ENCODE measurements at places on chromosomes 7 and 10.

GRCh38 chr7:100683659-100684533, 10.2 kb downstream of the GIGYF1 start:
- no peak for DNase-seq

- no peak for DNase-seq
Observed at GRCh38 chr7:753190-753589, 26.1 kb upstream of the PRKAR1B start.

DNA sequence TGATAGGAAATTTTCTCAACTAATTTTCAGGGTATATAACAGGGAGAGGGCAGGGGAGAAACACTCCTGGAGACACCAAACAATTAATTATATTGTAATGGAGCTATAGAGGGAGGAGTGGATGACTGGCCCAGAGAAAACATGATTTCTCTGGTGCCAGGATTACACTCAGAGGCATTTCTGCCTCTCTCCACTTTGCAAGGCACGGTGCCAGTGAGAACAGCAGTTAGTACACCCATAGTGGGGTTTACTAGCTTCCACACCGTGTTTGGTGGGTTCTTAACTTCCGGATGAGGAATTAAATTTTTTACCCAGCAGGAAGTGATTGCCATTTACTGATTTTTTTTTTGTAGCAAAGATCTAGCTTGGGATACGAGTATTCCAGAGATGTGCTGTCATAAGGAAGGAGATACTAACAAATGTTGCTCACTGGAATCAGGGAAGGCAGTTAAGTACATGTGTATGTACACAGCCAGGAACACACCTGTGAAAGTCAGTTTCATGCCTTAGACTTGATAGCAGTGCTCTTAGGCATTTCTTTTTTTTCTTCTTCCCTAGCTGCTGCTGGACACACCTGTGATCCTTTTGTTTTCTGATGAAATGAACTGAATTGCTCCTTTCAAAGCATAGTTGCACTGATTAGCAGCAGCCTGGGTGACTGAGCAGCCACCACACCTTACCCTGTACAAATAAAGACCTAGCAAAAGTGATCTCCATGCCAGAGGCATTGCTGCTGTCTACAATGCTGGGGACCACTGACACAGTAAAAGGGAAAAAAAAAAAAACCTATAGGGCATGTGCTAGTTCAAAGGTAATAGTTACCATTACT, 58.1 kb downstream of the POLL start:
- no peak for DNase-seq

- DNase-seq = no peak
Observed at GRCh38 chr7:150463461-150463860, 13.0 kb downstream of the GIMAP8 start.

GRCh38 chr10:78960316-78960800, 108.4 kb upstream of the ZMIZ1 start:
- DNase-seq = peak; percentile 89

GRCh38 chr10:100878291-100878910, 34.4 kb upstream of the SLF2 start:
- peak; percentile 83 for DNase-seq

- no peak for DNase-seq
Observed at GRCh38 chr7:18290865-18291264, 204.7 kb upstream of the HDAC9 start.

DNA sequence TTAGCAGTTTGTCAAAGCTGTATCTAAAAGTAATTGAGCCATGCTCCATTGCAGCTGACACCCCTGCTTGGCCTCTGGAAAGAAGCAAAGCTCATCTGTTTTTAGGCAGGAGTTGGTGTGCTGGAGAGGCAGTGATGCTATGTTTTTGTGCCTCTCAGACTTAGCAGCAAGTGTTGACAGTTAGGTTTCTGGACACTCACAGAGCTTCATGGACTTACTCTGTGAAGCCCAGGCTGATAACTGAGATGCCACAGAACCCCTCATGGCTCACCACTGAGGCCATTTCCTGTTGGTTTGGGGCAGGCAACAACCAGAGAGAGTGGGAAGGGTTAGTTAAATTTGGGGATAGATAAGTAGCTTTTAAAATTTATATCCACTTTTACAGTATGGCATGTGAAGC, 59.8 kb downstream of the BTAF1 start:
- no peak for DNase-seq

GRCh38 chr10:95401704-95402469, 111.1 kb upstream of the PDLIM1 start:
- DNase-seq = no peak

DNA sequence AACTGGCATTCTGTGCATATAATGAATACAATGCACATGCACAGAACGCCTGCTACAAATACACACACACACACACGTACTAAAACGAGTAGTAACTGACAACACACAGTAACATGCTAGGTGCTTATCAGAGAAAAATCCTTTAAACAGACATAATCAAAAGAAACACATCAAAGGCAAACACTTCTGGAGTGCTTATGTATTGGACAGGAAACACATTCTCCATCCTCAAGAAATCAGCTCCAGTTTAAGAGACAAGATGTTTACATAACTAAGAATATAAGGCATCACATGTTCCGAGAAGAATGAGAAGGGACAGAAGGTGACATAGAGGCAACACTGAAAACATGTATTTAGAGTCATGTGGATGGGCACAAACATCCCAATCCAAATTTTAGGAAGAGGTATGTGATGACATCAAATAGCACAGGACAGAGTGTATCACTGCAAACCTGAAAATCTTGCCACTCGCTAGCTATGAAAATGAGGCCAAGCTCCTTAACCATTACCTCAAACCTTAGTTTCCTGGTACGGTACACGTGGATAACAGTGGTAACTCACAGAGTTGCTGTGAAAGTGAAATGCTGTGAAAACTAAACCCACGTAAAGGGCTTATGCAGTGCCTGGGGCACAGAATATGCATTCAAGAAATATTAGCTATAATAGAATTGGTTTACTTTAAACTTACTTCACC, 619.6 kb downstream of the PARD3 start:
- DNase-seq = no peak

DNA sequence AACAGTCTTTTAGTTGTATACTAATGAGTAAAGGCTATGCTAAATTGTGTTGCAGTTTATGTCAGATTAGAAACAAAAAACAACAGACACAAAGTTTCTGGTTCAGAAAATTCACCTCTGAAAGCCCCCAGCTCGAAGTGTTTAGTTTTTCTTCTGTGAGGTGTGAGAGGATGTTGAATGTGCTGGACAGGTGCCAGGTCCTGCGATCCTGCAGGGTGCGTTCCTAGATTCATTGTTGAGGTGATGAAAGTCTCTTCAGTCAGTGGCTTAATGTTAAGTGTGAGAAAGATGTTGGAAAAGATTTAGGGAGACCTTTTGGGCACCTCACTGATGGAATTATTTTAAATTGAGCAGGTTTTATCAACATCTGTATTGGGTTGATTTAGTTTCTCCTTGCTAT, 287.3 kb downstream of the SDK1 start:
- no peak for DNase-seq

DNA sequence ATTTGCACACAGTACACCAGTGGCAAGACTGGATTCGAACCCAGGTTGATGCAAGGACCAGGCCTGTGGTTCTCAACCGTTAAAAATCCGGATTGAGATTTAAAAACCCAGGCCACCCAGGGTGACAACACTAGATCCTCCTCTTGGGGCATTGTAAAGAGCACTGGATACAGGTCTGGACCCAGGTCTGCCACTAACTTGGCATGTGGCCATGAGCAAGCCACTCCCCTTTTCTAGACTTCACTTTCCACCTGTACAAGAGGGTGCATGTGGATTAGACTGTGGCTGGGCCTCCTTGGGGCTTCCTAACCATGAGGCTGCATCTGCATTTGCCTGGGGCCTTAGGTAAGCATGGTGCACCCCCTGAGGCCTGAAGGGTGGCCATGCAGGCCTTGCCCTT, 21.7 kb upstream of the SLC29A3 start:
- no peak for DNase-seq

GRCh38 chr7:16531707-16532106, 5.1 kb downstream of the LRRC72 start:
- no peak for DNase-seq

- no peak for DNase-seq
Observed at GRCh38 chr7:617614-618538, 98.2 kb upstream of the PDGFA start.

DNA sequence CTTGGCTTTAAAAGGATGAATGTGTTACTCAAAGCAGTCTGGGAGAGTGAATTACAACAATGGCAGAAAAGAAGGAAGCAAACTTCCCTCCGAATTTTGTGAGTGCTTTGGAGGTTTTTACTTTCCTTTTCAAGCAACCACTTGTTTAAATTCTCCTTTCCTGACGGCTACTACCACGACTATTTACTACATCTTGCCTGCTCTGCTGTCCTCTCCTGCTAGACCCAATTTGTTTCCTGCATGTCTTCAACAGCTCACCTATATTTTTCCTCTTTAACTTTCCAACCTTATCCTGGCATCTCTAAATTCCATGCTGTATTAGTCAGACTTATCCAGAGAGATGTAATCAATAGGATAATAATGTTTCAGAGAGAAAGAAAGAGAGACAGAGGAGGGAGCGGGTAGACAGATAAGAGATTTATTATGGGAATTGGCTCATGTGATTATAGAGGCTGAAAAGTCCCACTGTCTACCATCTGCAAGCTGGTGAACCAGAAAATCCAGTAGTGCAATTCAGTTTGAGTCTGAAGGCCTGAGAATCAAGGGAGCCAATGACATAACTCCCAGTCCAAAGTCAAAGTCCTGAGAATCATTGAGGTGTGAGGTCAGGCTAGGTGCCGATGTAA, 42.8 kb upstream of the SLC13A1 start:
- peak; percentile 2 for DNase-seq

- DNase-seq = peak; percentile 14
Observed at GRCh38 chr7:95433952-95434556, 774 bp downstream of the PON2 start.

DNA sequence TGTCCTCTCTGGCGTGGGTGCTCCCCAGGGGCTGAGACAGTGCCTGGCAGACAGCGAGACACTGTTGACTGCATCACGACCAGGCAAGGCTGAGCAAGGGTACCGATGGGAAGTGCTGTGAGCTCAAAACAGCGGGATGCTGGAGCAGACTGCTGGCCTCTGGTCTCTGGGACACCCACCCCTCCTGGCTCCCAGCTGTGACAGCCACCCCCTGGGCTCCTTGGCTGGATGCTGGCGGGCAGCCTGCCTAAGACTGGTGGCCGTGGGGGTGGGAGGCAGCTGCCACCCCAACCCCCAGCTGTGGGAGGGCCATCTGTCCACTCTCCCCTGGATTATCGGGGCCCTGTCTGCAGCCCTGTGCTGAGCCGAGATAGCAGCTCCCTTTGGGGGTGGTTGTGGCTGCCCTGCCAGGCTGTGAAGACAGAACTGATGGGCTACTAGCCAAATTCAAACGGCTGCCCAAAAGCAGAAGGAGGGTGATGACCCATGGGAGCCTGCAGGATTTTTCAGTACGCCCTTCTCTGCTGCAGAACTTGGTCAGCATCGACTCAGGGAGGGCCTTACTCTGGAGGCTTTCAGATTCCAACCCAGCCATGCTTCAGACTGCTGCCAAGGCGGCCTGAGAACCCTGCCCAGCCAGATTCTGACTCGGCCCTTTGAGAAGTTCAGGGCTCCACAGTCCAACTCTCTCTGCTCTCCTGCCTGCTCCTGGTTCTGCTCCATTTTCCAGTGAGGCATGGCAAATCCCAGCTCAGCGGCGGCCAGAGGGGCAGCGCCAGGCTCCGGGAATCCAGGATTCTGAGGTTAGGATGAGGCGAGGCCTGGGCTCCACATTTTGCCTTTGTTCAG, 125.3 kb downstream of the NEURL1 start:
- DNase-seq = no peak

DNA sequence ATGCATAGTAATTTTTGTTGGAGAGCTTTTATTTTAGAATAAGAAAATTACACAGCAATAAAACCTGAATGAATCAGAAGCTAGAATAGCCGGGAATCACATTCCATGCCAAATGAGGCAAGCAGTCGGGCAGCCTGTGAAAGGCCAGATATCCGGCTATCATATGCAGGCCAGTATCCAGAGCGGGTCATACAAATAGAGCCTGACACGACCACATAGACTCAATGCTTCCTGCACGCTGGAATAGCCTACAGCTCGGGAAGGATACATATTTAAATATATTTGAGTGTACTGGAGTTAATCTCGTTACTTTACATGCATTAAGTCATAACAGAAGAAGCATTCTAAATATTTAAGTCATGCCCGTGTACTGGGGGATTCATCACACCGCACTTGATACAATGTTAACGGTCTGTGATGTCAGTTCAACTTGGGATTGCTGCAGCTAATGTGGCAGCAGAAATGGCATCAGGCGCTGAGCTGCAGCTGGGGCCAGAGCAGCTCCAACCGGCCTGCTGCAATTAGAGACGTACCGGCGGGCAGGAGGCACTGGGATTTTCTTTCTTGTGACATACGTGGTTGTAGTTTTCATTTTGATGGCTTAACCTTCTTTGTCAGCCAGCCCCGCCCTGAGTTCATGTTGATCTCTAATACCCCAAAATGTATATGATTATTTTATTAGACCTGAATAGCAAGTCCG, 112.0 kb downstream of the EBF3 start:
- no peak for DNase-seq

- DNase-seq = no peak
Observed at GRCh38 chr7:94044806-94045205, 40.7 kb upstream of the BET1 start.

GRCh38 chr10:101441541-101442455, 87.8 kb downstream of the BTRC start:
- DNase-seq = peak; percentile 84

DNA sequence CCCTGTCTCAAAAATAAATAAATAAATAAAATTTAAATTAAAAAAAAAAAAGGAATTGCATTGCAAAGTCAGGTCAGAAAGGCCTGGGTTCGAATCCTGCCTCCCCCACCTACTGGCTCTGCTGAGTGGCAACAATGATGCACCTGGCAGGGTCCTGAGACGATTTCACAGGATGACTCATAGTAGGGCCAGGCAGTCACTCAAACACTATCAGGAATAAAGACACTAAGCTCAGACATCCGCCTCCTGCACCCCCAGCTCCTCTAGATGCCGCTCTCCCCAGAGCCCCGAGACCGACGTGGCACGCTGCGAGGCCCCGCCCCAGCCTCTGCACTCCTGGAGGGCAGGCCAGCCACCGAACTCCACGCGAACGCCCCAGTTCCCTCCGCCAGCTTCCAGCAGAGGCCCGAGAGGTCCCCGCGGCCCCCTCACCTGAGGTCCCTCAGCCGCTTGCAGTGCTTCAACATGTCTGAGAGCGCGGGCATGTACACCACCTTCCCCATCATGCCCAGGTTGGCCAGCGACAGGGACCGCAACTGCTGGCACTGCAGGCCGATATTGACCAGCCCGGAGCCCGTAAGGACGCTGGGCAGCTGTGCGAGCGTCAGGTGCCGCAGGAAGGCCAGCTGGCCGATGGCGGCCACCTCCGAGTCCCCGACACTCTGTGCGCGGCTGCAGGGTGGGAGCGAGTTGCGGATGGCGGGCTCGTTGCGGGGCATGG, 76.6 kb upstream of the TNRC18 start:
- no peak for DNase-seq

DNA sequence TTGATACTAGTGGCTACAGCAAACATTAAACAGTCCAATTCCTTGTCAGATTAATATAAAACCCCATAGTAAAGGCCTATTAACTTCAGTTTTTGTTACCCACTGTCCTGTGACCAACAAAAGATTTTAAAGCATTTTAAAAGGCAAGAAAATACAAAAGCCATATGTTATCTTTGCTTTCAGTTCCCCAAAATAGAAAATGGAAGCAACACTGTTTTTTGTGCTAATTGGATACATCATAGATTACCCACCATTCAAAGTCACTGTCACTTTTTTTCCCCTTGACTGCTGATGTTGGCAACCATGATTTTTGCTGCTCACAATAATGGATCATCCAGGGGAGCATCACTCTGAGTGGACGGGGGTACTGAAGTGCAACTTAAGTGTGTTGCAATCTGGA, 52.4 kb upstream of the TMEM140 start:
- no peak for DNase-seq

GRCh38 chr10:125627646-125628045, 55.3 kb downstream of the TEX36 start:
- DNase-seq = no peak

Data from mesenchymal stem cell (in vitro differentiated cells and primary cell).